Epithelial cell of proximal tubule (primary cell): ENCODE measurements at places on chromosomes 1 and 21. TPM values are rescaled to one million over a fixed set of nuclear protein-coding genes. Genes with fewer than 3 reads are reported as not detected.

DNA sequence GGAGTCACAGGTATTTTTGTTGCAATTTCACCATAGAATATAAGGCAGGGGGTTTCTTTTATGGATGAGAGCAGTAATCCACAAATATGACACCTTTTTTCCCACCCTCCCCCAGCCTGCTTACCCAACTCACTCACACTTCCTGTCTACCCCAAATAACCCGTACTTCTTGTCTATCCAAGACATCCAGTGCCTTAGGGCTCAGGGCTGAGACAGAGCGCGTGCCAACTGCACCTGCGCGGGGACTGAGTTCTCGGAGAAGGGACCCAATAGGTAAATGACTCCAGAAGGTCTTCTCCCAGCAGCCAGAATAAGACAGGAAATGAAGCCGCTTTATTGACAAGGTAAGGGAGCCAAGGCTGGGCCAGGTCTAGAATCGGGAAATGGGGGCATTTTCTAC is 369.1 kb downstream of the SIPA1L2 start:
- DNase-seq, result no peak

- no peak for DNase-seq
Measured at GRCh38 chr1:61808968-61809367, 66.7 kb downstream of the PATJ start.

DNA sequence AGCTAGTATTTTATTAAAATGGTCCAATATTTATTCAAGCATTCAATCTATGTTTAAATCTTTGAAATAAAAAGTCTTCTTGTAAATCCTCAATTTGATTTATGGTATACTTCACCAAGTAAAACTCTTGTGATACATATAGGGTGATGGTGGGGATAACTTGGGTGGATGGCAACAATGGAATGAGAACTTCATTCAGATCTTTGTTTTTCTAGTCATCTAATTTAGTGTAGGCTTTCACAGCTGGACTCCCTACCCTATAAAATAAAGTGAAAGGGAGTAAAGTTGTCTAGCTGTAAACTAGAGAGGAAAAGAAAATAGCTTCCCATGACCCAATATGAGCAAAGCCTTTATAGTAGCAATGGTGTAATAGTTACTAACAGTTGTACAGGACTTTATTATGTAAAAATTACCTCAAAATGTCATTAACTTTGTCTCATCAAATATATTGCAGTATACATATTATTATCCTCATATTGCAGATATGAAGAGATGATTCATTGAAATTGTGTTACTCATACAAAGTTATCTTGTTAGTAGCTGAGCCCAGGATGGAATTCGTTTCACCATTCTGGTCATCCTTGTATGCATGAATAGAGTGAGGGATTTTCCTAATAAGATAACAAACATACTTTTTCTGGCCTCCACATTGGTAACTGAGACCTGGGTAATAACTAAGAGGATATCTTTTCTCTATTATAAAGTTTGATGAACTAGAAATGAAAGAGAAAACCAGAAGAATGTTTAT is 1377.7 kb upstream of the ADGRL4 start:
- no peak for DNase-seq

DNA sequence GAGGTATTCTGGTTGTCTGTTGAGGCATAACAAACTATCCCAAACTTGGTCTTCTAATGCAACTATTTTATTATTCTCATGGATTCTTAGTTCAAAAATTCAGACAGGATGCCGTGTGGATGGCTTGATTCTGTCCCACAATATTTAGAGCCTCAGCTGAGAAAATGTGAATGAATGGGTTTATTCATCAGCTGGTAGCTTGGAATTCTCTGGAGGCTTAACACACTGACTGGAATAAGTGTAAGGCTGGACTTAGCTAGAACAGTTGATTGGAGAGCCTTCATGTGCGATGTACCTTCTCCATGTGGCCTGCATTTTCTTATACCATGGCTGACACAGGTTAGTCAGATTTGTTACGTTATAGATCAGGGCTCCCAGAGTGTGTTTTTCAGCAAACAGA is 30.8 kb downstream of the TNNI3K start:
- no peak for DNase-seq

DNA sequence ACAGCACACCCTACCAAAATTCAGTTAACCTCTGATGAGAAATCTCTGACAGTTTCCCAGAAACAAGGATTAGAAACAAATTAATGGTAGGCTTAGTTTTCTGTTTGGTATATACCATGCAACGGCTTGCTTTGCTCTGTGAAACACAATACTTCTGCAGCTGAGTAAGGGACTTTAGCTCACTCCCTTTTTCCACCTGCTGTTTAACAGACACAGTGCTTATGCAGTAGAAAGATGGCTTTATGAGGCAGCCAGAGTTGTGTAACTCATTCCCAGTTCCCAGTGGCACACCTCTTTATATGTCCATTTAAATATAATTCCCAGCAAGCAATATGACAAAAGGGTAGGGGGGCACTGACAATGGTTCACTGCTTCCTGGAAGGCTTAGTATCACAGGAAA is 124.0 kb downstream of the PIGK start:
- DNase-seq, result no peak

DNA sequence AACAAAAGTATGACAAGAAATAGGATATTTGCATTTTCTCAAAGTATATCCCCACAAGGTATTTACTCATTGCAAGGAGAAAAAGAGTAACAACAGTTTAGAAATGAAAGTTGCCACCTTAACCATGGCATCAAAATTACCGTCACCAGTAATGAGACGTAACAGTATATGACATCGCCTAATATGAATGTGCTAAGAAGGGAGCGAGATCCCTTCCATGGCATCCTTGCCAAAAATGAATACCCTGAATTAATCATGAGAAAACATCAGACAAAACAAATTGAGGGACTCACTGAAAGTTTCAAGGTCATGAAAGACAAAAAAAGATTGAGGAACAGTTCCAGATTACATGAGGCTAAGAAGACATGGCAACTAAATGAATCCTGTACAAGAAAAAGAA is 78.9 kb upstream of the MROH9 start:
- DNase-seq, result no peak

GRCh38 chr1:204441558-204441957 is 29.9 kb upstream of the PPP1R15B start:
- DNase-seq, result no peak

DNA sequence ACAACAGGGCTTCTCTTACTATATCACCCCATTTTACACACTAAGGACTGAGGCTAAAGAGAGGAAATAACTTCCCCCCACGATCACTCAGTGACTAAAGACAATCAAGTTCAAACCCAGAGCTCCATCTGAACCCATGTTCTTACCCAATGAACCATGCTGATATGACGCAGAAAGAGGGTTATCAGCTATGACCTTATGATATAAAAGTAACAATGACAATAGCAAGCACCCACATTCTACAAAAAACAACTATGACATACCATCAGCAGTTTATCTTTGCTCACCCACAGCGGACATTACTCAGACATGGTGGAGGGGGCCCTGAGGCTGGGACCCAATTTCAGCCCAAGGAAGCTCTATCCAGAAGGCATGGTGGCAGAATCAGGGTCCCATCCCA is 75.7 kb downstream of the PTPN14 start:
- no peak for DNase-seq

GRCh38 chr1:202698276-202698675 is 12.0 kb downstream of the SYT2 start:
- no peak for DNase-seq

- no peak for DNase-seq
Measured at GRCh38 chr1:230905733-230906132, 37.4 kb upstream of the C1orf198 start.

GRCh38 chr1:54842206-54842915 is 41.2 kb upstream of the TTC22 start:
- DNase-seq, result no peak

DNA sequence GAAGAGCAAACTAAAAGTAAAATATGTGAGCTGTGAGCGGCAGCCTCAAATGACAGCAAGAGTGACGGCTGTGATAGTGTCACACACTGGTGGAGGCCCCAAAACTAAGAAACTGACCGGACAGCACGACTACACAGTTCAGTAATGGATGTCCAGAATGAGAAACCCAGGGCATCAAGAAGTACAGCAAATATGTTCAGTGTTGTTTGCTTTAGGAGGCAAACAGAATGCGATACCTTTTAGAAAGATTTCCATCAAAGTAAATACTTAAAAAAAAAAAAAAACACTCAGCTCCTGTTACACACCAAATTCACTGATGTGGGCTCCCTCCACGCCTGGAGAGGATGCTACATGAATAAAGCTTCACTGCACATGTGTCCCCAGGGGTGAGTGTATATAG is 1.1 kb upstream of the PKP1 start:
- no peak for DNase-seq

DNA sequence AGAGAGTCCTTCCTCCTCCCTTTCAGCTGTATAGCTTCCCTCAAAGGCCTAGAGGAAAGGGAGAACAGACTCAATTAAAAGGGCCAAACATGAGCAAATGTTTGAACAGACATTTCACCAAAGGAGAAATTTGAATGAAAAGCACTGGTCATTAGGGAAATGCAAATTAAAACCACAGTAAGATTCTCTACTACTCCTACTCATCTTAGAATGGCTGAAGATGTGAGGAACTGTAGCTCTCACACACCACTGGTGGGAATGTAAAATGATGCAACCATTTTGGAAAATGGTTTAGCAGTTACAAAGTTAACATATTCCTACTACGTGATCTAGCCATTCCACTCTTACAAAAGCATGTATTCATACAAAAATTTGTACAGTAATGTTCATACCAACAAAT is 253.0 kb upstream of the HOOK1 start:
- DNase-seq, result no peak

- no peak for DNase-seq
Measured at GRCh38 chr1:96721053-96721415, 550 bp upstream of the PTBP2 start.

- DNase-seq, result no peak
Measured at GRCh38 chr21:15057285-15057684, 7.5 kb downstream of the NRIP1 start.

The ACTL8 gene
- total RNA-seq, result not detected in 2 replicates

The ATP6V1G3 gene
- not detected in 2 replicates for total RNA-seq

The CDKN2C gene
- total RNA-seq, result 2.8 and 3.0 TPM in 2 replicates

The EVA1B gene
- total RNA-seq, result 179 and 259 TPM in 2 replicates

The KIRREL1 gene
- 194 and 275 TPM in 2 replicates for total RNA-seq

The COL24A1 gene
- 0.06 and 0.07 TPM in 2 replicates for total RNA-seq

The ZMYND12 gene
- 0.22 and 0.35 TPM in 2 replicates for total RNA-seq
